ENCODE measurements at places on chromosomes 11 and 22.
A peak's percentile ranks its signal among the peaks of the same experiment; 100 is the strongest.

DNA sequence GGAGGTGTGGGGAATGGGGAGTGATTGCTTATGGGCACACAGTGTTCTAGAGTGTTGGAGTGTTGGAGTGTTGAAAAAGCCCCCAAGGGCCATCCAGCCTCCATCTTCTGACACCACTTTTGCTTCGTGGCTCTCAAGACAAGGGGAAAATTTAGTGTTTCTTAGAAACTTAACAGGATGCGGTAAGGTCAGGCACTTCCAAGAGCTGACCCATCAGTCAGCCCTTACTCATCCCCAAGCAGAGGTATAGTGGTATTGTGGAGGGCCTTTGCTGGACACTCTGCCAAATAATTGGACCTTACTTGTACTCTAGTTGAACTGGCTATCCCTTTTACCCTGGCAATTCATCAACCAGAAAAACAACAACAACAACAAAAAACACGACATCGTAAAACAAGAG, 14.8 kb upstream of the ALDH3B2 start:
- no peak for DNase-seq

GRCh38 chr11:27532652-27533325, 26.2 kb upstream of the LIN7C start:
- DNase-seq: no peak

DNA sequence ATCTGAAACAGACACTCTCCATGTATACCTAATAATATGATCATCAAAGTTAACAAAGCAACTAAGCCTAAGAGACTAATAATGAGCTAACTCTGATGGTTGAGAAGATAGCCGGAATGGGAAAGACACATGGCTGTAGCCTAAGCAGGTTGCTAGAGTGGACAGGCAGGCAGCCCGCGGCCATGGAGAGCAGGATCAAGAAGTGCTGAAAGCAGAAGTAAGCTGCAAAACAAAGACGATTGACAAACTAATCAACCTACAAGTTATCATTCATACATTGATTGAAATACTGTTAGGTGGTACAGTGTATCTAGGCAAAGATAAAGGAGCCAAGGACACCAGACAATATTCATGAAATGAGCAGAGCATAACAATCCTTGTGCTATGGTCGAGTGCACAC, 29.3 kb downstream of the SLN start:
- peak; percentile 12 for DNase-seq

GRCh38 chr11:114400915-114401223, 403 bp downstream of the RBM7 start:
- no peak for DNase-seq

DNA sequence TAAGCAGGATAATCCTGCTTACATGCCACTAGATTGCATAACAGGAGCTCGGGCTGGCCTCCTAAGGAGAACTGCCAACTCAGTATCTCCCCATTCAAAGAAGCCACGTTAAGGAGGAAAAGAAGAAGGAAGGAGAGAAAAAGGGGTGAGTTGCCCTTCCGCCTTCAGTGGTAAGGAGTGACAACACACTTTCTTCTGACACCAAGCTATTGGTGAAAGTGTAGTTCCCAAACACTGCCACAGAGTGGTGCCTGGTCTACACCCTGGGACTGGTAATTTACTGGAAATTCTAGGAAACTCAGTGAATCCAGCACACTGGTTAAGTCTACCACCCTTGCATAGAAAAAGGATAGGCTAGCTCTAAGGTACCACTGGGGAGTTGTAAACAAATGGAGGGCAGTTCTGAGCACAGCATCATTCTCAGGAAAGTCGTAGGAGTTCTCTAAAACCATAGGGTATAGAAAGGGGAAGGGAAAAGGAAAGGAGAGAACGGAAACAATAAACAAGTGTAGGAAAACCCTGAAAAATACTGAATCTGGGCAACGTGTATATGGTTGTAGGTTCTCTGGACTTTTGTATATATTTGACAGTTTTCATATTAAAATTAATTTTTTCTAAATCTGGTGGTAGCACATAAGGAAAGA, 58.2 kb downstream of the RRAS2 start:
- DNase-seq: peak; percentile 87

DNA sequence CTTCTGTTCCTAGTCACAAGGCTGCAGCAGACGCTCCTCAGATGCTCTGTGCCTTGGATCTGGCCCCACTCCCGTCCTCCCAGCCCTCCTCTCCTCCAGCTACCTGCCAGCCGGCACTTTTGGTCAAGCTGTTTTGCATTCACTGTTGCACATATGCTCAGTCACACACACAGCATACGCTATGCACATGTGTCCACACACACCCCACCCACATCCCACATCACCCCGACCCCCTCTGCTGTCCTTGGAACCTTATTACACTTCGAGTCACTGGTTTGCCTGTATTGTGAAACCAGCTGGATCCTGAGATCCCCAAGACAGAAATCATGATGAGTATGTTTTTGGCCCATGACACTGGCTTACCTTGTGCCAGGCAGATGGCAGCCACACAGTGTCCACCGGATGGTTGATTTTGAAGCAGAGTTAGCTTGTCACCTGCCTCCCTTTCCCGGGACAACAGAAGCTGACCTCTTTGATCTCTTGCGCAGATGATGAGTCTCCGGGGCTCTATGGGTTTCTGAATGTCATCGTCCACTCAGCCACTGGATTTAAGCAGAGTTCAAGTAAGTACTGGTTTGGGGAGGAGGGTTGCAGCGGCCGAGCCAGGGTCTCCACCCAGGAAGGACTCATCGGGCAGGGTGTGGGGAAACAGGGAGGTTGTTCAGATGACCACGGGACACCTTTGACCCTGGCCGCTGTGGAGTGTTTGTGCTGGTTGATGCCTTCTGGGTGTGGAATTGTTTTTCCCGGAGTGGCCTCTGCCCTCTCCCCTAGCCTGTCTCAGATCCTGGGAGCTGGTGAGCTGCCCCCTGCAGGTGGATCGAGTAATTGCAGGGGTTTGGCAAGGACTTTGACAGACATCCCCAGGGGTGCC, 109.8 kb downstream of the BCR start:
- DNase-seq: peak; percentile 17

- DNase-seq: no peak
Measured at GRCh38 chr11:15707194-15707593, 592.5 kb downstream of the INSC start.

- DNase-seq: no peak
Measured at GRCh38 chr22:46661221-46661851, 41.1 kb downstream of the GRAMD4 start.

DNA sequence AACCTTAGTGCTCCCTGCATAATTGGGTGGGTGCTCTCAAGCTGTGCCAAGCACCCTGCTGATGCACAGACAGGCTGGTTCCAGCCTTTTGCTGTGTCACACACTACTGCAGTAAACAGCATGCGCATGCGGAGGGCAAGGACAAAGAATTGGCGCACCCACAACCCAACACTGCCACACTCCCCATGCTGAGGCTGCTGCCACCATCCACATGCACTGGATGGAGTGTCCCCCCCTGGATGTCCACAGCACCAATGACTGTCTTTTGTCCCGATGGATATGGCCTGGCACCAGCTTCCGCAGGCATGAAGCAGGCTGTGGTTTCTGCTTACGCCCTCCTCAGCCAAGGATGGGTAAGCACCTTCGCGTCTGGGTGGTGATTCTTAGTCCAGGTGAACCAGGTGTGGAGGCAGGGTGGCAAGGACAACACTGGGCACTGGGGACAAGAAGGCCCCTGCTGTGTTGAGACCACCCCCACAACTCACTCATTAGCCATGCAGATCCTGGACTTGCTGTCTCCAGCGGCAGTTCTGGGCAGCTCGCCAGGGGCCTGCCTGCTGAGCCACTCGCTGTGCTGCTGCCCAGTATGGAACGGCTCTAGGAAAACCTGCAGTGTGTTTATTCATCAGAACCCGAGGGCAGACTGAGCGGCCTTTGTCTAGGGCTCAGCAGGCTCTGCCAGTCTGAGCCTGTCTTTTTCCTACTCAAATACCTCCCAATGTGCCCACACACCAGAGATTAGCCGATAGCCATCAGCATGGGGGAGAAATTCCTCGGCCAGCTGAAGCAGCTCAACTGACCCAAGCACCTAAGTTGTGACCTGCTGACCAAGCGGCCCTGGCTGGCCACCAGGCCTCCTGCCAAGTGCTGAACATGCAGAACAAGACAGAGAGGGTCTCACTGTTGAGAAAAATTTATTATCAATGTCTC, 8.2 kb upstream of the NAP1L4 start:
- DNase-seq: peak; percentile 99

- DNase-seq: no peak
Measured at GRCh38 chr22:25775531-25775930, 33.5 kb downstream of the MYO18B start.

- peak; percentile 95 for DNase-seq
Measured at GRCh38 chr11:111269146-111269868, 23.8 kb downstream of the POU2AF2 start.

DNA sequence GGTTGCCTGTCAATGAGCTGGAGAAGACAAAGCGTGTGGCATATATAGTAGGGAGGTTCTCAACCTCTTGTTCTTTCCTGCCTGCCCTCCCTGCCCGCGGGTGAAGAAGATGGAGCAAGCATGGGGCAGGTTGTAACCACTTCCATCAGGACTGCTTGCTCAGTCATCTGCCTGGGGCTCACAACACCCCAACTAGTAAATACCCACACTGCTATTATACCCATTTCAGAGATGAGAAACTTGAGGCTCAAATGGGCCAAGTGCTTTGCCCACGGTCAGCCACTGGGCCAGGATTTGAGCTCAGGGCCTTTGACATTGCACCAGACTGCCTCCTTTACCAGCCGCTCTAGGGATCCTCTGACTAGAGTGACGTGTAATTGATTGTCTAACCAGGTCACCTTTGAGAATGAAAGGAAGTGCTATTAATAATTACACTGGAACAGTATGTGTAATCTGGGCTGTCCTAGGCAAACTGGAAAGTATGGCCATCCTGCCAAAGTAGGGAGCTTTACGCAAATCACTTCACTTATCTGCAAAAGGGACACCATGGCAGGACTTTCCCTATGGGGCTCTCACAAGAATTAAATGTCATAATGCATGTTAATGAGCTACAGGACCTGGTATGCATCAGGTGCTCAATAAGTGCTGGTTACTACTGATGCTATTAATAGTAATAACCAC, 2.8 kb upstream of the CDC42EP1 start:
- DNase-seq: no peak

DNA sequence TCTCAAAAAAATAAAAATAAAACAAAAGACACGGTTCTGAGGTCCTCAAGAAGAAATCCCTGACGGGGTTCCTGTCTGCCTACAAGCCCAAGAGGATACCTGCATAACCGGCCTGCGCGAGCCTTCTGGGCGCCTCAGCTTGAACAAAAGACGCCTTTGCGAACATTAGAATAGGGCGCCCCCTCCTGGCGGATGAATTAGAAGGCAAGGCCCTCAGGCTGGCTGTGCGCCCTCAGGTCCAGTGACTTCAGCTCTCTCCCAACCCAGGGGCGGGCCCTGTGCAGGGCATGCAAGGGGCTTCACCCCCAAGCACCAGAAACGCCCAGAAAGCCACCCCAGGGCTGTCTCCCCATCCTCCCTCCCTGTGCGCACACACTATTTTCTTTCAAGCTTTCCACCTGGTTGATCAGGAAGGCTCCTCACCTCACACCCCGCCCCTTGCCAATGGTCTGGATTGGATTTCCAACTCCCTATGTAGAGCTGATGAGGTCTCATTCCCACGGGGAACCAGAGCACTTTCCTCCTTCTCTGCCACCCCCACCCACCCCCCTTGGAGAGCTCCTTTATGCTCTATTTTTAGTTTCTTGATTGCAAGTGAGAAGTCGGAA, 273.3 kb downstream of the BUD13 start:
- DNase-seq: peak; percentile 34

DNA sequence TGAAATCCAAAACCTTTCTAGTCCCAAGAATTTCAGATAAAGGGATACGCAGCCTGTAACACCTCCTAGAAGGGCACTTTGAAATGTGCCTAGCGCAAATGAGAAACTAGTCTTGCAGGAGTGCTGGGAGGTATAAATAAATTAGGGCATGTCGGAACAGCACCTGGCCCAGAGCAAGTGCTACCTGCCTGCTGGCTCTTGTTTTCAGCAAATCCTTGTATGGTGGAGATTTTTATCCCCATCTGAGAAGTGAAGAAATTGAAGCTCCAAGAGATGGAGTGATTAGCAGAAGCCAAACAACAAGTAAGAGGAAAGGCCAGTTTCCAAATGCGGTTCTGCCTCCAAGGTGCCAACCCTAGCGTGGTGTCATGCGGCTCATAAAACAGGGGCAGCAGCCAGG, 36.7 kb upstream of the TFIP11 start:
- no peak for DNase-seq

DNA sequence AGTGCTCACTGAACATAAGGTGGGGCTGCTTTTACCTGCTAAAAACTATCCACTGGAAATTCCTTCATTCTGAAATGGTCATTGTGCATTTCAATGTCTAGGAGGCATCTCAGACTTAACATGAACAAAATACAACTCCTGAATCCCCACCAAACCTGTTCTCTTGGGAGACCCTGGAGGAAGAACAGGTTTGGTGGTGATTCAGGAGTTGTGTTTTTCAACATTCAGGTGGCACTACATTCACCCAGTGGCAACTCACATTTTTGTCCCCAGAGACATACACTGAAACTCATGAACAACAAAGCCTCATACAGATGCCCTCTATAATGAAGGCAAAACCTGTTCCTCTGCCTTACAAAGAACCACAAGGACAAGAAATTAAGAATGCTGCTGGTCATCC, 64.3 kb upstream of the CYP2D6 start:
- DNase-seq: no peak

DNA sequence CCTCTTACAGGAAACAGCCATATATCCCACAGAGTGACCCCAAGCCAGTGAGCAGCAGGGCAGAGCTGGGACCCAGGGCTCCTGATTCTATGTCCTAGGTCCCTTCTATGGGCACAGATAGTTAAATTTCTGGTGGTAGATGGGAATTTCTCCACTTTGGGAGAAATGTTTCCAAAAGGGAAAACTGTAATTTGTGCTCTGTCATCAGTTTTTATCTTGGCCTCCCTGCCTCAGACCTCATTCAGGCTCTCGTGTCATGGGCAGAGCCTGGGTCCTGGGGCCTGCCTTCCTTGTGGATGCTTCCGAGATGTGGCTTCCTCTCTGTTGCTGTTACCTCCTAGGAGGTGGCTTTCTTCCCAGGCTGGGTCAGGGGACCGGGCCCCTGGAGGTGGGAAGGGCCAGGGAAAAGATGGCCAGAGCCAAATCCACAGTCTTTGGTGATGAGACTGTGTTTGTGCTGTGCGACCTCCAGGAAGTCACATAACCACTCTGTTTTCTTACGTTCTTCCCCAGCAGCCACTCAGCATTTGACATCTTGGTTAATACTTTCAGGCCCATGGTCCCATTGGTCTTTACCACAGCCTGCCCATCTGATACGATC, 8.6 kb downstream of the LRRC32 start:
- DNase-seq: no peak

GRCh38 chr11:70314730-70315129, 44.2 kb downstream of the PPFIA1 start:
- DNase-seq: no peak

GRCh38 chr11:17650127-17650911, 69.1 kb upstream of the MYOD1 start:
- DNase-seq: no peak

All from pons (tissue), 1 donor.